Left renal pelvis (tissue), 4 donors: ENCODE measurements at places on chromosomes 1 and 21.
A peak's percentile ranks its signal among the peaks of the same experiment; 100 is the strongest.

GRCh38 chr1:62110198-62110817, 84.3 kb upstream of the L1TD1 start:
- no peak for DNase-seq

- DNase-seq: no peak
These were observed 40.0 kb downstream of the S1PR1 start for GRCh38 chr1:101276818-101277217.

- DNase-seq: no peak
These were observed 68.3 kb downstream of the SYF2 start for GRCh38 chr1:25163986-25164385.

DNA sequence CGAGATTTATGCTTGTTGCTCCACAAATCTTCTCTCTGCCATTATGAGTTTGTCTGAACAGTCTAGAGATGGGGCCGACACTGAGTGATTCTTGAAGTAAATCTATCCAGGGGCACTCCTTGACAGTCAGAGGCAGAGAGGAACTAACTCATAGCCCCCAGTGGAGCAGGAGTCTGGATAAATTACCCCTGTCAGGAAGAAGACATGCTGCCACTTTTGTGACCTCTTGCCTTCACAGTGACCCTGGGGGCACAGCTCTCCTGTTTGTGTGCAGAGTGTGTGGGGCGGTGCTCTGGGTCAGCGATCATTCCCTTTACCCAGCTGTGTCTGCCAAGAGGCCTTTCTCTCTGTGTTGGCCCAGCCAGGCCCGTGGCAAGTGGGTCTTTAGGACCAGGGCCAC, 29.5 kb downstream of the PEX14 start:
- no peak for DNase-seq

GRCh38 chr1:177077734-177078499, 86.6 kb downstream of the ASTN1 start:
- no peak for DNase-seq

GRCh38 chr1:151799179-151800022, 5.8 kb downstream of the LINGO4 start:
- DNase-seq: no peak

DNA sequence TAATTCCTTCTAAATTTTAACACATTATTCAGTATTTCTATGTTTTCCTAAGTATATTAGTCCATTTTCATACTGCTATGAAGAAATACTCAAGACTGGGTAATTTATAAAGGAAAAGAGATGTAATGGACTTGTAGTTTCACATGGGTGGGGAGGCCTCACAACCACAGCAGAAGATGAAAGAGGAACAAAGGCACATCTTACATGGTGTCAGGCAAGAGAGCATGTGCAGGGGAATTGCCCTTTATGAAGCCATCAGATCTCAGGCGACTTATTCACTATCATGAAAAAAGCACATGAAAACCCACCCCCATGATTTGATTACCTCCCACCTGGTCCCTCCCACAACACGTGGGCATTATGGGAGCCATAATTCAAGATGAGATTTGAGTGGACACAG, 15.6 kb downstream of the GBP5 start:
- DNase-seq: no peak

DNA sequence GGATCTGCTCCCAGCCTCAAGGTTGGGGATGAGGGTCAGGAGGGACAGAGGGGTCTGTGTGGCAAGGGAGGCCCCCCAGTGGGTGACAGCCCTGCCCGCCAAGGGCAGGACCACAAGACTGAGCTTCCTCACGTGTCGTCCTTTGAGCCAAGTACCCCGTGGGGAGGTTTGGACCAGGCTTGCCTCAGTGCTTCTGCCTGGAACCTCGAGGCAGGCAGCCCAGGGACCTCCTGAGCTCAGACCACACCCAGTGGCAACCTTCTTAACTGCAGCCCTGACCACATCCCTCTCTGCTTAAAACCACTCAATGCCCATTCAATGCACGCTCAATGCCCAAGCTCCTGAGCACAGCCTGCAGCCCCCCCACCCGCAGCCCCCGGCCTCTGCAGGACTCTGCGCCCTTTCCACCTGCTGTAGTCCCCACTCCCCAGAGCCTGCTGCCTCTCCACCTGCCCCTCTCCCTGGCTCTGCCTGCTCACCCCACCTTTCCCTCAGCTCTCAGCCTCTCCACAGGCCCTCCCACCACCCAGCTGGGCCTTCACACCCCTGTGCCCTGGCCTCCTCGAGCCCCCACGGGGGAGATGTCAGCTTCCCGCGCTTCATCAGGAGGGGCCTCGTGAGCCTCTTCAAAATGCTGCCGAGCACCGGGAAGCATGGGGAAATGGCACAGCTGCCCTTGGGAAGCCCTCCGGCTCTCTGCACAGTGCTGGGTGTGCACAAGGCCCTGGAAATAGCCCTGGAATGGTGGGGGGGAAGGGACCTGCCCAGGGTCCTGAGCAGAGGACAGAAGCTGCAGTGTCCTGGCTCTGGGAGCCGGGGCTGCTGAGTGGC, 129.3 kb upstream of the VAMP3 start:
- DNase-seq: no peak

GRCh38 chr1:167737169-167737568, 15.4 kb downstream of the MPZL1 start:
- no peak for DNase-seq

- no peak for DNase-seq
These were observed 63.7 kb downstream of the CLDN17 start for GRCh38 chr21:30102871-30103270.

DNA sequence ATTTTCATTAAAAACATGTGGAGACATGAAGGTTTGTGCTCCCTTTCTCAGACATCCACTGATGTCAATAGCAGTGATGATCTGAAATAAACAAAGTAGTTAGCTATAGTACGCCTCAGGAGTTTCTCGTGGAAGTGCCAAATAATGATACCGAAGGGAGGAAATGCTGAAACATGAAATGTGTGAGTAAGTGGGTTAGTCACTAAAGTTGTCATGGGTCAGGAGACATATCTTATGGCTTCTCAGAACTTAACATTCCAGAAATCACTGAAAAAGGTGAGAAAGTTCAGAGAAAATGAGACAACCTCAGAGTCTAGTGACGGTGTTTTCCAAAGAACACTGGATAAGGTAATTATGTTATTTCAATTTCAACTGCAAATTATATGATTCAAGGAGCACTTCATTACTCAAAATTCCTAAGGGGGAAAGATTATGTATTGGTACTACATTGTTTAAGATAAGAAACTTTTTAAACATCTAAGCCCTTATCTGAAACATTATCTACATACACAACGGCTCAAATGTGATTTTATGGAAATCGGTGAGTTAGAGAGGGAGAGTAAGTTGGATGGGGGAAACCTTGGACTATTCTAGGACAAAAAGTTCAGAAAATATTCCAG, 20.6 kb downstream of the NIBAN1 start:
- DNase-seq: no peak

- no peak for DNase-seq
These were observed 383.0 kb downstream of the SETD4 start for GRCh38 chr21:35677298-35677841.

- DNase-seq: no peak
These were observed 1154.6 kb downstream of the BRINP3 start for GRCh38 chr1:189323091-189323490.

DNA sequence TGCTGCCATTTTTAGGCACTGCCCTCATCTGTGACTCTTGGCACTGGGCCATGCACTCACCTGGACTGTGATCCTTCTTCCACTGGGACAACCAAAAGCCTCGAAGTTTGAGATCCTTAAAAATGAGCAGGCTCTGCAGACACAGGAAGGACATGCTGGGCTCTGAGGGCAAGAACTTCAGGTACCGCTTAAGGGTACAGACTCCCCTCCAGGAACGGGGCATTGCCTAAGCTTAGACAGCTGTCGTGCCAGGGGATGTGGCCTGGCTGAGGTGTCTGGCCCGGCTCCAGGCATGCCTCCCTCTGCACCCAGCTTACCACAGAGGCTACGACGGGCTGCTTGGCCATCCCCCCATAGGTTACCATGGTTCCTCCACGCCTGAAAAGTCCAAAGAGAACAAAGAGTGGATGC, 14.2 kb upstream of the SRSF4 start:
- no peak for DNase-seq

DNA sequence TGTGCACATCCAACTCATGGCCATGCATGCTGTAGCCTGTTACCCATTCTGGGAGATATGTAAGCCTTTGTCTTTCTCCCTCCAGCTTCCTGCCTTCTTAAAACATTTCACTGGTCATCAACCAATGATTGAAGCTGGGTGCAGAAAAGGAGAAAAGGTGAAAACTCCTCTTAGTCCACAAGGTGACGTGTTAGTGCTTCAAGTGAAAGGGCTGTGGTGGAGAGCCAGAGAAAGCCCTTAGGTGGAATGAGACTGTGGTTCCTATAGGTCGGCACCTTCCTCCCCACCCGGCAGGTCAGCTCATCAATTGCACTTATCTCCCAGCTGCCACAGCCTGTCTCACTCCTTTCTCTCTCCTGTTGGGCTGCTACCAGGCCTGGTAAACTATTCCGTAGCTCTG, 30.4 kb downstream of the ERG start:
- no peak for DNase-seq

DNA sequence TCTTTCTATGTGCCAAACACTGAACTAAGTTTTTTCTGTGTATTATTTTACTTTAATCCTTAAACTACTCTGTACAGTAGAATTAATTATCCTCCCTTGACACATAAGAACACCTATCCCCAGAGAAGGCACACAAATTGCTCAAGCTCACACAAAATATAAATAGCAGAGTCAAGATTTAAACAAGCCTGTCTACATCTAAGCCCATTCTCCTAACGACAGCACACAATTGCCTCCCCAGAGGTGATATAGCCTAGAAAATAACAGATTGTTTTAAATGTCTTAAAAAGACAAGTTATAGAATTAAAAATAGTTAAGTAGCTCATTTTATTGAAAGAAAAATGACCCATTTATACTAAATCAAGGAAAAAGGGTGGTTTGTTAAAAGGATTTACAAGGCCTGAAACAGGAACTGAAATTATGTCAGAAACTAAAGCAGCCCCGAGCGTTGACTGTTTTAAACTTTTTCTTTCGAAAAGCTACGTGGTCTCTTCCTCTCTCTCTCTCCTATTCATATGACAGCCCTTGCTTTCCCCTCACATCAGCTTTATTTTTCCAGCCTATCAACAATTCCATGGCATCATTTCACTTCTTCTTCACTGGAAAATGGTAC, 30.5 kb downstream of the TNFSF18 start:
- no peak for DNase-seq

GRCh38 chr1:4140241-4140640, 240.2 kb upstream of the C1orf174 start:
- DNase-seq: no peak

- no peak for DNase-seq
These were observed 12.8 kb downstream of the CACHD1 start for GRCh38 chr1:64482720-64483119.

DNA sequence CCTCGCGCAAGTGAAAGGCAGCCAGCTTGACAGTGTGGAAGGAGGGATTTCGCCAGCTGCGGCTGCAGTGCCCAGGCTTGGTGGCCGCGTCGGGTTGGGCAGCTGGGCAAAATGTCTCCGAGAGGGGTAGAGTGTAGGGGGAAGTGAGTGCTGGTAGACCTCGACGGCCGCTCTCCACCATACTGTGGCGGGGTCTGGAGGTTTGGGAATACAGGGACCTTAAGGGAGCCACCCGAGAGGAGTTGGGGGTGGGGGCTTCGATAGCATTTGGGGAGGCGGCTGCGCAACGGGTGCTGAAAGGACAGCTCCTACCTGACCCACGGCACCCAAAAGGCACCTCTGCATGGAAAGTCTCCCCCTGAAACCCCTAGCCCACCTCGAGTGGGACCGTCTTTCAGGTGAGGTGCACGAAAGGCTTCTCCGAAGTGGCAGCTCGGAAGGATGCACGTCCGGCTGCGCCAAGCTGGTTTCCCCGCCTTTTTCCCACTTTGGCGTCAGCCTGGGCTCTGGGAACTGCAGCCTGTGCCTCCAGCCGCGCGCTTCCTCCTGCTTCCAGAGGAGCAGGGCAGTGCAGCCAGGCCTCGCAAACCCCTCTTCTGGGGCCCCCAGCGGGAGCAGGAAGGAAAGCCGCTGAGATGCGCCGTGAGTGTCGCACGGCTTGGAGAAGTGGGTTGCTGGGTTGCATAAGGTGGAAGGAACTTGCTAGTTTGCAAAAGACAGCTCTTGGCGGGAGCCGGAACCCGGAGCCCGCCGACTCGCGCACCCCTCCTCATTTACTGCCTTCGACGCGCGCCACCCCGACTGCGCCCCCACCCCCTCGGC, 531 bp upstream of the HMGN2 start:
- peak; percentile 58 for DNase-seq

GRCh38 chr1:153733970-153734369, 6.1 kb downstream of the INTS3 start:
- DNase-seq: no peak

GRCh38 chr1:245094954-245095353, 59.8 kb upstream of the KIF26B start:
- no peak for DNase-seq

DNA sequence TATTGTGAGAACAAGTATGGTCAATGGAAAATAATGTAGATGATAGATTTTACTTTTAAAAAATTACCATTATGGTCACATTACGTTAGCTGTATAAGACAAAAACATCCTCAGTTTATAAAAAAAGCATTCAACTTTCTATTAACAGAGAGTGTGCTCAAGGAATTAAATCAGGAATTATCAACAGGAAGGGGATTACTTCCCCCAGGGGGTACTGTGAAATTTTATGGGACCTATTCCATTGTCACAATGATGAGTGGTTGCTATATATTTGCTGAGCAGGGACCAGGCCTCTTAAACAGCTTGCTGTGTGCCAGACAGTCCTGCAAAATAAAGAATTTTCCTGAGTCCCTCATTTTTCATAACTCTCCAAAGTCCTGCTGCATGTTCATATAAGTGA, 21.2 kb downstream of the JAM2 start:
- DNase-seq: no peak

GRCh38 chr1:163273766-163274441, 47.9 kb upstream of the NUF2 start:
- no peak for DNase-seq

- no peak for DNase-seq
These were observed 60.9 kb downstream of the SIPA1L2 start for GRCh38 chr1:232568906-232569553.
